Tibial artery (tissue), 4 donors: ENCODE measurements at places on chromosomes 1 and 21.

GRCh38 chr1:5191470-5191869 is 537.1 kb downstream of the AJAP1 start:
- DNase-seq = no peak

DNA sequence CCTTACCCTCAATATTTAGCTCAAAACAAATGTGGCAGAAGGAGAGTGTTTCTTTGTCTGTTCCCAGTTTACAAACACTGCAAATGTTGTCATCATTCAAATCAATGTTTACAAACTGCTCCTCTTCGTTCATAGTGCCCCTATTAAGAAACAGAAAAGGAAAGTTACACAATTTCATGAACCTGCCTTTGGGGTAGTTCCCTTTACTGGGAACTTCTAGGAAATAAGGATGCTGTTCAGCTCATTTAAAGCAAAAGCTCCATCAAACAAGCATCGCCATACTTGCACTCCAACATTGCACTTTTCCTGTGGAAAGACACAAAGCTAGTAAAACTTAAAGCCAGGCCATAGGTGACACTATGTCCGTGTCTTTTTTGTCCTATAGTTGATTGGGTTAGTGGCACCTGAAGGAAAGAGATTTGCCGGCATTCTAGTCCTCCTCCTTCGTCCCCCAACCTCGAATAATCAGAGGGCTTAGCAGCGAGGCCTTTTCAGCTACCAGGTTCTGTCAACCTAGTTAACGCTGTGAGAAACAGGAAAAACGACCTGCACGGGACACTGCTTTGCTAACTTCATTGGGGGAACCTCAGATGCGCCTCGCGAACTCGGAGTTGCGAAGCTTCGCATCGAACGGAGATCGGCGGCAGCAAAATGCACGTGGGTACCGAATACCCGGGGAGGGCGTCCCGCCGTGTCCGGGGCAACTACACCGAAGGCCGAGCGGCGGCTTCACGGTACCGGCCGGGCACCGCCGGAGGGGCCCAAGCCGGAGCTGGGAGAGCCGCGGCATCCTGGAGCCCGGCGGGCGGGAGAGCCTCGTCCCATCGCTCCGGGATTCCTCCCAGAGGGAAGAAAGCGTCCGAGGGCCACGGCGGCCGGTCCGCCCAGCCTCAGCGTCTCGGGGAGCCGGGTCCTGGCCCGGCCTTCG is 706 bp downstream of the C21orf91 start:
- peak; percentile 66 for DNase-seq

DNA sequence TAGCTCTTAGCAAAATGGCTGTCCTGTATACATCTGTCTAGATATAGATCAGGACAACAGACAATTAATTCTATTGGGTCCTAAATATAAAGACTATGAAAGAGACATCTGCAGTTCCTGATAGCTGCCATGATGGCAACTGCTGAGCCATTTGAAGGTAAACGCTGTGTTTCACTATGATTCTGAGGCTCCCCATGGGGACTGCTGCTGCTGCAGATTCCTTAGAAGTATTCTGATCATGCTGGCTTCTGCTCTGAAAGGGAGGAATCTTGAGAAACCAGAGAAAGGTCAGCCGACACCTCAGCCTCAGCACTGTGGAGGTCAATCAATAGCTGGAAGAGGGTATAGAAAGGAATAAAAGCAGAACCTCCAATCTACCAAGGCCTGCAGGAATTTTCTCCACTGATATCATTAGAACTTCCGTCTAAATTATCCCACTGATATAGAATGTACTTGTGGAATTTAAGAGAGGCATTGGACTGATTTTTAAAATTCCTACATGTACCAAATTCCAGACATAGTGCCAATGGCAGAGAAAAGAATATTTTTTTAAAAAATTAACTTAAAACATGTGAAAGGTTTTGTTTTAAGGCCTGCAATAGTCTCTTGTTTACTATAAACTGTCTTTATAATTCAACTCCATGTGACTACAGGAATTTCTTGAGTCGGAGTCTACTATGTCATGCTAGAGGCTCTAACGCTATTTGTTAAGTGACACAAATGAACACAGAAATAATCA is 53.2 kb downstream of the DDAH1 start:
- DNase-seq = no peak

- DNase-seq = no peak
These were observed 2.1 kb upstream of the DEGS1 start for GRCh38 chr1:224180783-224181452.

GRCh38 chr1:154837672-154838171 is 32.4 kb downstream of the KCNN3 start:
- no peak for DNase-seq

DNA sequence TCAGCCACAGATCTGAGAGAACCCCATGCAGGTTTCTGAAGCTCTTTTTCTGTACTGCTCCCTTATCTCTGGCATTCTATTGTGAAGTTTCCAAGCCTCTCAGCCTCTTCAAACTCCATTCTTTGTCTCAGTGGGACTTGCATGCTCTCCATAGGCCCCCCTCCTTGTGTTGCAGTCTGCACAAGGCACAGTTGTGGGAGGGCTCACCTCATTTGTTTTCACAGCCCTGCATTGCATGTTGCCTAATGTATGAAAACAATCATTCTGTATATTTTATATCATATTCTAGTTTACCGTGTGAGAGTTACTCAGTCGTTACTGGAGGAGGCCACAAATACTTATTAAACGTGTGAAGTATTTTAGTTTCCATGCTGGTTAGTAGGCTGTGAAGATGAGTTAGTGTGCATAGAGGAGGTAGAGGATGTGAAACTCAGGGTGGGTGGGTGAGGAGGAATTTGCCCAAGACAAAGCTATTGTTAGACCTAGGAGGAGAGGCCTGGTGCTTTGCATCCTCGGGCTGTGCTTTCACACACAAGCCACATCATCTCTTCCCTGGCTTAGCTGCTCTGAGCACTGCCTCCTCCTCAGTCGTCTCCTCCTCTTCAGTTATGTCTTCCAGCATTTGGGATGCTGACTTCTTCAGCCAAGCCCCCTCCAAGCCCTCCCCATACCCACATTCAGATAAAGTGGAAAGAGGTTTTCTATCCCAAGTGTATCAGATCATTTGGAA is 7.8 kb upstream of the CHI3L2 start:
- DNase-seq = no peak

DNA sequence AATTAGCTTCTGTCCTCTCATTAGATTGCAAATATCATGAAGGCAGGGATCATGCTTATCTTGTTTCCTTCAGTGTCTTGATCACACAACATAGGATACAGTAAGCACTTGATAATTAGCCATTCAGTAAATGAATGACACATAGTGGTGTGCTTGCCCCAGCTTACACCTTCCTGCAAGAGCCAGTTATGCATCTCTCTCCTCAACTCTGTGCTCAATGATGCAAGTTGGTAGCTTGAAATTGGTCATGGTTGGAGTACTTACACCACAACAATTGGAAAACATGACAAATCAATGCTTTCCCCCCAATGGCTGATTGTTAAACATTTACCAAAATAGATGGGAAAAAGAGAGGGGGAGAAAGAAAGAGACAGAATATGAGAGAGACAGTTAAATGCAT is 129.2 kb downstream of the NUF2 start:
- no peak for DNase-seq

- DNase-seq = no peak
These were observed 68.6 kb upstream of the HSPA13 start for GRCh38 chr21:14451546-14451945.

DNA sequence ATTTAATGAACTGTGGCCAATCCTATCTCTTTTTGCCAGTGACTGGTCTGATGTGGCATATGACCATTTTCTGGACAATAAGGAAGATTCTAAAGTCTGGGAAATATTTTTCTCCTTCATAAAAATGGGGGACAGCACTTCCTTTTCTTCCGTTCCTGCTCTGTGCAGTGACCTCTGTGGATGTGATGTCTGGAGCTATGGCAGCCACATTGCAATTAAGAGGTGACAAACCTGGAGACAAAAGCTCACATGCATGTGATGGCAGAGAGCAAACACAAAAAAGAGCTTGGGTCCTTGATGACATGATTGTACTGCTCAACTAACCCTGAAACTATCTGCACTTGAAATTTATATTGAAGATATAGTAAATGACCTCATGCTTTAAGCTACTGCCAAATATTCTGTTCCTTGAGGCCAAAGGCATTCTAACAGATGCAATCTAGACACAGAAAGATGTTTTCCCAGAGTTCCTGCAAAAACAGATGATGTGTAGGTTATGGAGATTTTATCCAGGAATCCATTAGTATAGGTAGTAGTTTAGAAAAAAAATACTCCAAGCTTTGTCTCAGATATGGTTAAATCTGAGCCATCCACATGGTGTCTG is 2.2 kb upstream of the MAGI3 start:
- DNase-seq = no peak

DNA sequence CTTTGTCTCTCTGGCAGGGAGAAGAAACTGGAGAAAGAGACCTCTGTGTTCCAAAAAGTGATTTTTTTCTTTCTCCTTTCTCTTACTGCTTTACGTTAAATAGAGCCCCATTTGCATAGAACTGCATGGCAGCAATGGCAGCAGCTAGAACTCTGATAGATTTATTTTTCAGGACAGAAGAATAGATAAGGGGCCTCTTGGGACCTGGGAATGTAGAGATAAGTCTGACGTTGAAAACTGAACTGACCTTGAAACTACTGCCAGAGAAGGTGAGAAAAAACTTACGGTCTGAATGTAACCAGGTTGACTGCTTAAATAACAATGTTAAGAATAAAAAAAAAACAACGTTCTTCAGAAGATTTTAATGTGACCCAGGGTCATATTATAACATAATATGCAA is 25.4 kb upstream of the B3GALT5 start:
- DNase-seq = no peak

- no peak for DNase-seq
These were observed 71.3 kb upstream of the S1PR1 start for GRCh38 chr1:101165532-101165931.

DNA sequence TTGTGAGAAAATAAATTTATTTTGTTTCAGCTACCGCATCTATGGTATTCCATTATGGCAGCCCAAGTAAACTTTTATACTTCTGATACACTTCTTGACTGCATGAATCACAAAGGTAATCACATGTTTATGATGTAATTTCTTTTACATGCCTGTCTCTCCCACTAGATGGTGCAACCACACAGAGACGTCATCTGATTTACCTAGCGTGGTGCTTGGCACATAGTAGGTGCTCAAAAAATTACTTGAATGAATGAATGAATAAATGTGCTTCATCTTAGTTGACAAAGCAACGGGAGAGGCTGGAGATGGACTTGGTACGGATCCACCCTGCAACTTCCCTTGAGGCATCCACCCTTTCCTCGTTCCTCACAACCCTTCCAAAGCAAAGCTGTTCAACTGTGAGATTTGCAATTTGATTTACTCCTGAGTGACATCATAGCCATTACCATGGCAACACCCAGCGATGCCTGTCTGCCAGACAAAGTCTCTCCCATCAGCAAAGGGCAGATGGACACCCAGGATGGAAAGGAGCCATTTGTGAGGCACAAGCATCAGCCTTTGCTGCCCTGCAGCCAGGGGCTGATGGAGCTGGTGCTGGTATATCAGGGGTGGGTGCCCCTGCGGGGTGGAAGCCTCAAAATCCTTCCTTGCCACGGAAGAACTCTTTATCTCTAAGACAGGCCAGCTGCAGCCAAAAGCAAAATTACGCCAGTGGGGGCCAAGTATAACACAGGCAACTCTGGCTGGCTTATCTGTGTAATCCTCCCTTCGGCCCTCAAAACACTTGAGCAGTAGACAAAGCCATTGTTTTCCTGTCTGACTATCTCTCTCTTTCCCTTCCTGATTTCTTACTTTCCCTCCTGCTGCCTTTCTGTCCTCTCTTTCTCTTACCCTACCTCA is 18.9 kb upstream of the VWA5B1 start:
- no peak for DNase-seq

GRCh38 chr1:39675220-39675619 is 3.3 kb upstream of the NT5C1A start:
- no peak for DNase-seq

DNA sequence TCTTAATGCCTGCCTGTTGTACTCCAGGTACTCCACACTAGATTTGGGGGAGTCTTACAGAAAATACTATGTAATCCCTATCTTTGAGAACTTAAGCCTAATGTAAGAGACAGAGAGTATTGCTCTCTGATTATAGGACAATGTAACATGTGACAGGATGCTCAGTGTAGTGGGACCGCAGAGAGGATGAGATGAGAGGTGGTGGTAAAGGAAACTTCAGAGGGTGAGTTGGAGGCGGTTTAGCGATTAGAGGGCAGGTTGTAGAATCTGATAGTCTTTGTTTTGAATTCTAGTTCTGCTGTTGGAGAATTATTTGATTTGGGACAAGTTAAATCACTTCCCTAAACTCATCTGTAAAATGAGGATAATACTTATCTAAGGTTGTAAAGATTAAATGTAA is 5.4 kb downstream of the SOAT1 start:
- no peak for DNase-seq

GRCh38 chr1:175933801-175934200 is 190.4 kb upstream of the TNR start:
- no peak for DNase-seq

GRCh38 chr1:89953131-89953626 is 41.7 kb upstream of the ZNF326 start:
- DNase-seq = no peak

DNA sequence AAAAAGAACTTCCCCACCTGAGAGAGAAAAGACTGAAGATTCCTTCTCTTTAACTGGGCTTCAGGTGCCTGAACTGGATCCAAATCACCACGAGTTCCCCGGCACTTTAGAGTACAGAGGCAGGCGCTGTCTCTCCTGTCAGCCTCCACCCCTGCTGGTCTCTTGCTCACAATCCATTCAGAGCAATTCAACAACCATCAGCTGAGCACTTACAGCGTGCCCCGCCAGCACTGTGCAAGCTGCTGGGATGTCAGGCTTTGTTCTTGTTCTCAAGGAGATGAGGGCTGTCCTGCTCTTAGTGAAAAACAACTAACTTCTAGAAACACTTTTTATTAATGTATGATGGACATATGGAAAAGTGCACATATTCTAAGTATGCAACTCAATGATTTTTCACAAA is 68.7 kb upstream of the VAMP3 start:
- DNase-seq = no peak

DNA sequence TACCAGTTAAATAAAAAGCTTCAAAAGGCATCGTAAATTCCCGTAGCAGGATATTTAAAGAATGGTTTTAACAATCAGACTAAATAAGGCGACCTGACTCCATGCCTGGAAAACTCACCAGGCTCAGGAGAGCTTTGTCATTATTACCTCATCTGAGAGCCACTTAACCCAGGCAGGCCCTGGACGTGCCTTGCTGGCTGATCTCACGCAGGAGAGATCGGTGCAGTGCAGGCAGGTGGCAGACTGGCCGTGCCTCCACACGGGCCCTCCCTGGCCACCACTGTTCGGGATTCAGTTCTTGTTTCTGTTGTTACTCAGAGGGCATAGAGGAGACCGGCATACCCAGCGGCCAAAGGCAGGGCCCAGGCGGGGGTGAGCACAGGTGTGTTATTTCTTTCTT is 6.4 kb downstream of the MT1HL1 start:
- DNase-seq = no peak

DNA sequence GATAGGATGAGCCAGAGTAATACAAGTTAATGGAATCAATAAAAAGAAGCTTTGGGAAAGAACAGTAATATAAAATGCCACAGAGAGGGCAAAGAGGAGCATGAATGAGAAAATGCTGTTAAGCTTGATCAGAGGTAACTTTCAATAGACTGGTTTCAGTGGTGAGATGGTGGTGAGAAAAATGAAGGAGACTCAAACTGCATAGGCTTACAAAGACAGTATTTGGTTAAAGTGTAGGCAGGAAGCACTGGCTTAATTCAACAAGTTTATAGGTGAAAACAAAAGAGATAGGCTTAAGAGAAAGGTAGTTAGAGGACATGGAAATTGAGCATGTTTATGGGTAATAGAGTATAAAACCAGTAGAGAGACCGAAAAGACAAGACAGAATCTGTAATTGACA is 298.6 kb upstream of the ADAMTS5 start:
- DNase-seq = no peak

- DNase-seq = no peak
These were observed 56.0 kb upstream of the STUM start for GRCh38 chr1:226492426-226493137.
